Stimulated activated CD4-positive, alpha-beta T cell treated with anti-CD3 and anti-CD28 coated beads, Interleukin-12 subunit alpha, Interleukin-12 subunit beta, amount 100 ng/mL, for 4 hours (primary cell): ENCODE measurements at places on chromosomes 7 and 10.
A peak's percentile ranks its signal among the peaks of the same experiment; 100 is the strongest.

DNA sequence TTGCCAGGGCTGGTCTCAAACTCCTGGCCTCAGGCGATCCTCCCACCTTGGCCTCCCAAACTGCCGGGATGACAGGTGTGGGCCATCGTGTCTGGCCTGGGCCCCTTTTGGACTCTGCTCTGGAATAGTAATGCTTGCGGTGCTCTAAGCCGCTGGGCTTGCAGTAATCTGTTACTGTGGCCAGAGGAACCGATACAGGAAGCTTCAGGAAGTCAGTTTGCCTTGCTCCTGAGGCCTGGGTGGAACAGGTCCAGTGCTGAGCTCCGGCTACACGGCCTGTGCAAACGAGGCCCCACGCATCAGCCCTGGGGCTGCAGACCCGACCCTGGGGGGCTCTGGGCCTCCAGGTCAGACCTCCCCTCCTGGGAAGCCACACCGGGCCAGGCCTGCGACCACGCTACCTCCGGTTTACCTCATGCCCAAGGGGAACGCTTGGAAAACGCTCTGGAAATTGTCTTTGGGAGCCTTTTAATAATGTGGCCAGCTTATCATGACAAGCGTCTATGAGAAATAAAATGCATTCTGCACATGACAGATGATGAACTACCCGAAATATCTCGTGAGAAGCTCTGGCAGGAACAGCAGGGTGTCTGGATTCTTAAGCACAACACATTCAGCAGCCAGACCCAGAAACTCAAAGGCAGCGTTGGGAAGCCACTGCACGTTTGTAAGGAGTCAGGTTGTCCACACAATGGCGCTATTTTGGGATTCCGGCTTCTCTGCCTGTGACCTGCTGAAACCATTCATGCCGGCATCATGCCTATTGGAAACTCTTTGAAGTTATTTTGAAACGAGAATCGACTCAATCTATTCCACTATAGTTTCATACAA lies 10.1 kb upstream of the ADAP1 start:
- no peak for DNase-seq

- no peak for DNase-seq
Observed at GRCh38 chr7:94092980-94093379, 88.8 kb upstream of the BET1 start.

- no peak for DNase-seq
Observed at GRCh38 chr10:6669269-6669859, 89.3 kb upstream of the PRKCQ start.

DNA sequence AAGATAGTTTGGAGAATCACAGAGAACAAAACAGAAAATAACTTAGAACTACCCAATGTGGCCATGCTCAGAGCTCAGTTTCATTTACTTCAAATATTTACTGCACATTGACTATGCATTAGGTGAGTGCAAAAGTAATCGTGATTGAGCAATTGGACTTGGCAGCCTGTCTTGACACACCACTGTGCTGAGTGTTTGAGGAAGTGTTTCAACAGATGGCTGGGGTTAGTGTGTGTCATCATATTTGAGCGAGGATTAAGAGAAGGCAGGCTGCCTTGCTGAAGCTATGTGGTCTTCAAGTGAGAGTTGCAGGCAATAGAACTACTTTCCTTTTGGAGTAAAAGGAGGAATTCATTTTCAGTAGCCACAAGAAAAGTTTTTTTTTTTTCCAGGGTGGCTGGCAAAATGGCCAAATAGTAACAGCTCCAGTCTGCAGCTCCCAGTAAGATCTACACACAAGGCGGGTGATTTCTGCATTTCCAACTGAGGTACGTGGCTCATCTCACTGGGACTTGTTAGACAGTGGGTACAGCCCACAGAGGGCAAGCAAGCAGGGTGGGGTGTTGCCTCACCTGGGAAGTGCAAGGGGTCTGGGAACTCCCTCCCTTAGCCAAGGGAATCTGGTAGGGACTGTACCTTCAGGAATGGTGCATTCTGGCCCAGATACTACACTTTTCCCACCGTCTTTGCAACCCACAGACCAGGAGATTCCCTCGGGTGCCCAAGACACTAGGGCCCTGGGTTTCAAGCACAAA lies 37.6 kb downstream of the AKR1C4 start:
- no peak for DNase-seq

DNA sequence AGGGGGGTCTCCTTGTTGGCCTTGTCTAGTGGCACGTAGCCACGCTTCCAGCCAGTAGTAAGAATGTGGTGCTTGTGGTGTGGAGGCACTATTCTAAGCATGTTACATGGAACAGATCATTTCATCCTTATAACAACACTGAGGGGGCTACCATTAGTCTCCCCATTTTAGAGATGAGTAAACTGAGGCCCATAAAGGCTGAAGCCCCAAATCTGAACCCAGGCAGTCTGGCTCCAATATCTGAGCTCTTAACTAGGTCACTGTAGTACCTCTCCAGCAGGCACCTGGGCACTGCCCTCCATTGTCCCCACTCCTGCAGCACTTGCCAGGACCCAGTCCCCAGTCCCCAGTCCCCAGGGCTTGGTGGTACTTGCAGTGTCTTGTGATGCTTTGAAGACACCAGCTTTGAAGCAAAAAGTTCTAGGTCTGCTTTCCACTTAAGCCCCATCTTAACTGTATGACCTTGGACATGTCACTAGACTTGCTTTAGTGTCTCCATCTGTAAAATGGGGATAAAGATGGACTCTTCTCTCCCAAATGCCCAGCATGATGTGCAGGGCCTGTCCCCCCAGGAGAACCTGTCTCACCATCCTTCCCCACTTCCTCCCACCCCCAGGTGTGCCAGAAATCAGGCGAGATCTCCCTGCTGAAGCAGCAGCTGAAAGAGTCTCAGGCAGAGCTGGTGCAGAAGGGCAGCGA lies 6.4 kb downstream of the LZTS2 start:
- no peak for DNase-seq

- DNase-seq = peak; percentile 47
Observed at GRCh38 chr7:139618482-139619366, 95.2 kb downstream of the CLEC2L start.

- no peak for DNase-seq
Observed at GRCh38 chr7:22219036-22219435, 137.9 kb downstream of the RAPGEF5 start.

DNA sequence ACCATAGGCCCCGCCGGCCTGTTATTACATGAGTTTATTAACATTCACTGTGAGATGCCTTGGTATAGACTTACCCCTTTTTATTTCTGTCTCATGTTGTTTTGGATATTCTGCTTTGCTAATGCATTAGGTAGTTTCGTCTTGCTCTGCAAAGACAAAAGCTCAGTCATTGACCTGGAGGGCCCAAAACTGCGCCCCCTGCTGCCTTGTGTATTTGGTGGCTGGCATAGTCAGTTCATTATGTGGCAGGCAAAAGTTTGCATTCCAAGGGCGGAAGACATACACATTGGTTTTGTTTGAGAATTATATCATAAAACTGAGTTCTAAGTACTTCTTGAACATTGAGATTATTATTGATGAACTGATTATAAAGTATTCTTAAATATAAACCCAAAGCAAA lies 372.5 kb downstream of the SDK1 start:
- DNase-seq = peak; percentile 61

GRCh38 chr7:151607464-151607867 lies 87.8 kb upstream of the RHEB start:
- no peak for DNase-seq

DNA sequence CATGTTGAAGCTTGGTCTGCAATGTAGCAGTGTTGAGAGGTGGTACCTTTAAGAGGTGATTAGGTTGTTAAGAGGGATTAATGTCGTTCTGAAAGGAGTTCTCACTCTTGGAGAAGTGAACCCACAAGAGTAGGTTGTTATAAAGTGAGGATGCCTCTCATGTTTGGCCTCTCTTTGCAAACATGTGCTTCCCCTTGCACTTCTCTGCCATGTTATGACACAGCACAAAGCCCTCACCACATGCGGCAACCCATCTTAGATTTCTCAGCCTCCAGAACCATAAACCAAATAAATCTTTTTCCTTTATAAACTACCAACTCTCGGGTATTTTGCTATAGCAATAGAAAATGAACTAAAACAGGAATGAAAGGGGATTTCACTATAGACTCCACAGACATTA lies 66.3 kb downstream of the KMT2C start:
- DNase-seq = no peak

DNA sequence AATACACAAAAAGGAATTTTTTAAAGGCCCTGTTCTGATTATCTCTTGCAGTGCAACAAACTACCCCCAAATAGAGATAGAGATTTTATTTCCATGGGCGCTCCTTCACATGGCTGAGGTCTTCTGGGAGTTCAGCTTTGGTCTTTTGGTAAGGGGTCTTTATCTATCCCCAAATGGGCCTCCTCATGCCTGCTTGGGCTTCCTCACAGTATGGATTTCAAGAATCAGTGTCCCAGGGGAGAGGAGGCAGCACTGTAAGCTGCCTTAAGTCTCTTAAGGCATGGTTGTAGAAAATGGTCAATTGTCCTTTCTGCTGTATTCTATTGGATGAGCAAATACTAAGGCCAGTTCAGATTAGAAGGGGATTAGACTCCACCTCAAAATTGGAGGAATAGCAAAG lies 966.2 kb downstream of the TYW1 start:
- no peak for DNase-seq

GRCh38 chr7:115654384-115655214 lies 376.0 kb downstream of the TFEC start:
- DNase-seq = no peak

DNA sequence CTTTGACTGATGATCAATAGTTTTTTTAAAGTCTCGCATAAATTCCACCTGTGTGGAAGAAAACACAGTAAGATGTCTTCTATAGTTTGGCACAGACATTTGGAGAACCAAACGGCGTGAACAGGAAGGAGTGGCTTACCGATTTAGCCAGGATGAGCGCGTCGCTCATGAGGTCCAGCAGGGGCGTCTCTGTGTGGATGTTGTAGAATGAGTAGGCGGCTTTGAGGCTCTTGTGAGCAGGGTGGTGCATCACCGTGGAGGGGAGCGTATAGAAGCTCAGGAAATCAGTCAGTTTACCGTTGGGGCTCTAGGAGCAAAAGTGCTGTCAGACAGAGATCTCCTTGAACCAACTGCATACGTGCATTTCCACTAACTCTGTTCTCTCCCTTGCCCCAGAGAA lies 15.5 kb downstream of the RPP38 start:
- DNase-seq = no peak

- no peak for DNase-seq
Observed at GRCh38 chr7:149232362-149232761, 7.1 kb upstream of the ZNF212 start.

GRCh38 chr7:18287482-18287881 lies 208.1 kb upstream of the HDAC9 start:
- no peak for DNase-seq

GRCh38 chr10:63627881-63628296 lies 106.7 kb downstream of the REEP3 start:
- no peak for DNase-seq

DNA sequence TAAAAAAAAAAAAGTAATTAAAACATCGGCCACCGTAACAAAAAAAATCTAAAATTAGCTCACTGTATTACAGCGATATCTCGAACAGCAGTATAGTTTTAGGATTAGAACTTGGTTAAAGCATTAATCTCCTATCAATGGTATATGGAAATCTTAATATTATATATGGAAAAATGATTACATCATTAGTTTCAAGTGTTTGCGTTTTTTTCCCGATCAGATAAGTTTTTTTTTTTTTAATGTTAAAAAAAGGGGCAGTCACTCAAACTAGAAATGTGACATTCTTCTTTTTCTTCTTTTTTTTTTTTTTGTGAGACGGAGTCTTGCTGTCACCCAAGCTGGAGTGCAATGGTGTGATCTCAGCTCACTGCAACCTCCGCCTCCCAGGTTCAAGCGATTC lies 7.4 kb downstream of the IDI1 start:
- no peak for DNase-seq

DNA sequence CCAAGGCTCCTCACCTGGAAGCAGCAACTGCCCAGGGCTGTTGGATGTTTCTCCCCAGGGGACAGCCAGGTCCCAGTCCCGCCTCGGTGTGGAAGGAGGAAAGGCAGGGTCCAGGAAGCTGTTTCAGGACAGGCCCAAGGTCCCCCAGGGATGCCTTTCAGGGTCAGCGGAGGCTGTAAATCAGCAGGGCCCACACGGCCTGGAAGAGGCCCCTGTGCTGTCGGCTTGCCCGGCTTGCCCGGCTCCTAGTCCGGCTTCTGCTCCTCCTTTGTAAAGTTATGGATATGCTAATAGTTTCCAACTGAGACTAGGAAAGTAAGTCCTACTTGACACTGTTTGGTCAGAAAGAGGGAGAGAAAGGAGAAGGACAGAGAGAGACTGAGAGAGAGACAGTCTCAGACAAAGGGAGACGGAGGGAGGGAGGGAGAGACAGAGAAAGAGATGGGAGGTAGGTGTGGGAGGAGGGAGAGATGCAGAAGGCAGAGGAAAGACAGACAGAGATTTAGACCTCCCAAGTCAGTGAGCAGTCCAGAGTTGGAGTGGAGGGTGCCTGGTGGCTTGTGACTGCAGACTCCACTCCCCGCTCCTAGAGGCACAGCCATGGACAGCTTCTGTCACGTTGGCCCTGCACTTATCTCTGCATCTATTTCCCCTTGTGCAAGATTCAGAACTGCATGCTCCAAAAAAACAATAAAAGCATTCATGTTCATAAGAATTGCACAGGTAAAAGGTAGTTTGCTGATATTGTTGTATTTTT lies 10.5 kb downstream of the IKZF1 start:
- no peak for DNase-seq

DNA sequence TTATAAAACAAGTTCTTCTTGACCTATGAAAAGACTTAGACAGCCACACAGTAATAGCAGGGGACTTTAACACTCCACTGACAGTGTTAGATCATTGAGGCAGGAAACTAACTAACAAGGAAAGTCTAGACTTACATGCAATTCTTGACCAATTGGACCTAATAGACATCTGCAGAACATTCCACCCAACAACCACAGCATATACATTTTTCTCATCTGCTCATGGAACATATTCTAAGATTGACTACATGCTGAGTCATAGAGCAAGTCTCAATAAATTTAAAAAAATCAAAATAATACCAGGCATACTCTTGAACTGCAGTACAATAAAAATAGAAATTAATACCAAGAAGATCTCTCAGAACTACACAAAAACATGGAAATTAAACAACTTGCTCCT lies 219.5 kb upstream of the HPS1 start:
- no peak for DNase-seq

- DNase-seq = no peak
Observed at GRCh38 chr7:116315293-116315692, 105.0 kb downstream of the TES start.

- no peak for DNase-seq
Observed at GRCh38 chr7:13821152-13821787, 168.2 kb downstream of the ETV1 start.
